ENCODE measurements at places on chromosomes 4 and X. TPM values are rescaled to one million over a fixed set of nuclear protein-coding genes. Genes with fewer than 3 reads are reported as not detected.

VSIG1 gene
- not detected for total RNA-seq

DNA sequence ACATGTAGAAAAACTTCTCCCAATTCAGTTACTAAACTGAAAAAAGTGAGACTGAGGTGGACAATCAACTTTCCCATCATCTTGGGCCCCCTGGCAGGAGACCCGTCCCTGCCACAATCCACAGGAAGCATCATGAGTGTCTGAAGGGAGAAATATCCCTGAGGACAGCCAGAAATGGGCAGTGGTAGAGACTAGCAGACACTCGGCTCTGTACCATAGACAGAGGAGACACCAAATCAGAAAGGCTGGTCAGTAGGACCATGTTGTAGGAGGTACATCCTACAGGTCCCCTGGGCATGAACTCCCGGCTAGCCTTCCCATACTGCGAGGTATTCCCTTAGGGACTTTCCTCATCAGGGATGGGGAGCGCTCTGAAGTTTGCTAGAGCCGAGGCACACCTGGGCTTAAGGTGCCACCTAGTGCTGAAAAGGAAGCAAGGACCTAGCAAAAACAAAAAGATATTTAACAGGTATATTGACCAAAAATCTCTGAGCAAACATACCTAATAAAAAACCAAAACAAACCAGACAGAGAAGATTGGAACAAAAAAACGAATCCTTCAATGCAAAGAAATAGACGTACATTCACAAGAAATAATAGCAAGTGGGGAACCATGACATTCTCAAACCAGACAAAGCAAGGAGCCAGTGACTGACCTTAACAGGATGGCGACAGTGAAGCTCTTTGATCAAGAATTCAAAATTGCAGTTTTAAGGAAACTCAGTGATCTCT is 55.6 kb downstream of the HAUS3 start:
- peaks cover 4% of the 10 kb centered on the region for H3K4me1 ChIP-seq
- H3K4me3 ChIP-seq: no peak overlapping the region
- H3K27me3 ChIP-seq: no peaks in the 10 kb centered on the region
- DNase-seq: peak; percentile 72
- no peak overlapping the region for H3K27ac ChIP-seq

DNA sequence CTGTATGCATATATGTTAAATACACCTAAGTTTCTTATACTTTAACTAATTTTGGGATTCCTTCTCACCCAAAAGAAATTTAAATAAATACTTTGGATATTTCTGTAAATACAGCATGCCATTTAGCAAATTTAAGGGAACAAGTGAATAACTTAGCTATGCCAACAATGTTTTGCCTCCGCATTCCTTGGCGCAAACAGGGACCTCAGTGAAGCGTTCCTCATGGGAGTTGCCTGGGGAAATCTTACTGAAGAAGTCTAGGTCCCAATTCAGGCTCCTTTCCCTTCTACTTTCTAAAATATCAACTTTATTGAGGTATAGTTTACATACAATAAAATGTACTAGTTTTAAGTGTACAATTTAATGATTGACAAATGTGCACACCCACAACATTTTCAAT is 25.0 kb downstream of the COL4A5 start:
- H3K4me3 ChIP-seq: no peak overlapping the region
- H3K27ac ChIP-seq: no peak overlapping the region
- no peaks in the 10 kb centered on the region for H3K36me3 ChIP-seq
- no peaks in the 10 kb centered on the region for H3K27me3 ChIP-seq
- DNase-seq: no peak

DNA sequence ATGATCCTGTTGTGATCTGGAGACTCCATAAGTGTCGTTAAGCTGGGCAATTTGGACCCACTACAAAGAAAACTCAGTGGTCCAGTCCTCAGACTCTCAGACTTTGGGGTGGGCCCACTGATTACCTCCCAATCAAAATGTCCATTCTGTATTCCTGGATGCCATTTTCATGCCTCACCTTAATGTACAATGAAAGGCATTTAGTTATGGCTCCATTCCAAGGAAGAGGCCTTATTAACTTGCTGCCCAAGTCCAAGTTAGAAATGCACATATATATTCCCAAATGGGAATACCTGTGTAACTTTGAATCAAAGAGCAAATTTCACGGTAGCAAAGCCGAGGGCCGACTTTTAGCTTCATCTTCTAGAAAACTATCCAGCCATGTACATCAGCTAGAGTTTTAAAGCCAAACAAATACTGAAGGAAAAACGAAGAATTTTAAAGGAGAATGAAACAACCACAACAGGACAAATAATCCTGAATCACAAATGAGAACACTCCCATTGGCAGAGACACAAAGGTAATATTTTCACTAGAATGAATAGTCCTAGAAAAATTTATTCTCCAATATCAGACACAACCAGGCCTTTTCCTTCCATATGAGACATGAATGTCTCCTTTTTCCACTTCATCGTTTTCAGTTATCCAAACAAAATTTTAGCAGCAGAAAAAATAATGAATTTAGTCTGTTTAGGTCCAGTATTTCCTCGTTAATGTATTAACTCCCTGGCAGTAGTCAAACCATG is 63.7 kb upstream of the HHIP start:
- no peak overlapping the region for H3K4me3 ChIP-seq
- H3K27ac ChIP-seq: no peak overlapping the region
- DNase-seq: no peak

- no peak overlapping the region for H3K27ac ChIP-seq
- no peak overlapping the region for H3K4me3 ChIP-seq
- no peaks in the 10 kb centered on the region for H3K27me3 ChIP-seq
Measured at GRCh38 chr4:43943998-43944397, 504.6 kb downstream of the KCTD8 start.

PARM1 gene
- not detected for total RNA-seq

ESX1 gene
- not detected for total RNA-seq

- H3K4me3 ChIP-seq: no peak overlapping the region
- no peaks in the 10 kb centered on the region for H3K27me3 ChIP-seq
- no peaks in the 10 kb centered on the region for H3K4me1 ChIP-seq
- no peak for DNase-seq
- H3K36me3 ChIP-seq: no peaks in the 10 kb centered on the region
Measured at GRCh38 chr4:17939054-17939453, 82.5 kb downstream of the LCORL start.

DNA sequence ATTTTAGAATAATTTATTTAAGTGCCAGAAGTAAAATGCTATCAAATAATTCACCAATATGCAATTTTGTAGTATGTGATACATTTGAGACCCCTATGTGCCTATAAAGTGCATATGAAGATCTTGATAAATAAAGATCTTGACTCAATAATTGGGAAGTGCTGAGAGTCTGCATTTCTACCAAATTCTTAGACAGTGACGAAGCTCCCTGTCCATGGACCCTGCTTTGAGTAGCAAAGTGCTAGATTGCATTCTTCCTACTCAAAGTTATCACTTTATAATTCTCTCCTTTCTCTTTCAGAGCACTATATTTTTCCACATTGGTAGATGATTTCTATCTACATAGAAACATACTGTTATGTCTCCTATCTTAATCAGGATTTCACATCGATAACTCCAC is 1393.9 kb downstream of the ARAP2 start:
- H3K4me3 ChIP-seq: no peak overlapping the region
- H3K27me3 ChIP-seq: no peaks in the 10 kb centered on the region
- H3K36me3 ChIP-seq: no peaks in the 10 kb centered on the region
- DNase-seq: no peak
- no peaks in the 10 kb centered on the region for H3K4me1 ChIP-seq

SMIM10L2A gene
- total RNA-seq: 1.2 TPM

GRCh38 chr4:96326846-96327245 is 487.0 kb downstream of the PDHA2 start:
- H3K36me3 ChIP-seq: no peaks in the 10 kb centered on the region
- no peak overlapping the region for H3K27ac ChIP-seq
- H3K27me3 ChIP-seq: no peaks in the 10 kb centered on the region
- H3K4me1 ChIP-seq: no peaks in the 10 kb centered on the region
- no peak for DNase-seq

GRCh38 chr4:112793033-112793432 is 156.1 kb downstream of the LARP7 start:
- DNase-seq: no peak
- no peaks in the 10 kb centered on the region for H3K4me1 ChIP-seq
- no peaks in the 10 kb centered on the region for H3K36me3 ChIP-seq
- H3K4me3 ChIP-seq: no peak overlapping the region

DNA sequence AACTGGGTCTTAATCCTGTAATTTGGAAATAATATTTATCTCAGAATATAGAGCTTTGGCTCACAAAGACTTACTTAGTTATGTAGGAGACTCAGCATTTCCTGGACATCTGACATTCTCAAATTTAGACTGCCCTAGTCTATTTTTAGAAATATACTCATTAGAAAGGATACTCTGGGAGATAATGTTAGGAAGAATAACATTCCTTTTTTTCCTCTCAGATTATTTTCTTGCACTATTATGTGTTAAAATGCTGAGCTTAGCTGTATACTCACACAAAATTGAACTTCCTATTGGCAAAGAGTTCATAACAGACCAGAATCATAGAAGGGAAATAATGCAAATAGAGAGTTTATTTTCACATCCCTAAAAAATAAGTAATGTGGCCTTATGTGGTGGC is 1424.9 kb upstream of the PCDH7 start:
- no peak for DNase-seq
- no peaks in the 10 kb centered on the region for H3K36me3 ChIP-seq
- no peak overlapping the region for H3K4me3 ChIP-seq
- H3K4me1 ChIP-seq: no peaks in the 10 kb centered on the region

- H3K4me1 ChIP-seq: peaks cover 38% of the 10 kb centered on the region
- no peaks in the 10 kb centered on the region for H3K36me3 ChIP-seq
- H3K27ac ChIP-seq: peak overlapping the region; percentile 80
- DNase-seq: peak; percentile 81
- H3K27me3 ChIP-seq: no peaks in the 10 kb centered on the region
Measured at GRCh38 chr4:54941994-54942552, 183.3 kb downstream of the KDR start.

DNA sequence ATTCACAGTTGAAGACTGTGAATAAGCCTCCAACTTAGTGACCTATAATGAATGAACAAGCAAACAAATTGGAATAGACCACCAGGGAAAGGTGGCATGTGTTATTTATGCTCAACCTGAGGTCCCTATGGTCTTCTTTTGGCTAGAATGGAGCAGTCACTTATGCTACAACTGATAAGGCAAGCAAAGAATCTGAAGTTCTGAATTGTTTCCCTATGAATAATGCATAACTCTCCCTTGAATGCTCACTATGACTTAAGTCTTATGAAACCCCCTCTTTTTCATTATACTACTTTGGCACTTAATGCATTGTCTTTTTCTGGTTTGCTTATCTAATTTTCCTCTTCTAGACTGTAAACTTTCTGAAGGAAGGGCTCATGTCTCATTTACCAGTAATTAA is 2.6 kb downstream of the GIMD1 start:
- H3K27ac ChIP-seq: no peak overlapping the region
- H3K4me3 ChIP-seq: no peak overlapping the region
- DNase-seq: no peak
- peaks cover 12% of the 10 kb centered on the region for H3K27me3 ChIP-seq
- H3K4me1 ChIP-seq: no peaks in the 10 kb centered on the region
- no peaks in the 10 kb centered on the region for H3K36me3 ChIP-seq

DNA sequence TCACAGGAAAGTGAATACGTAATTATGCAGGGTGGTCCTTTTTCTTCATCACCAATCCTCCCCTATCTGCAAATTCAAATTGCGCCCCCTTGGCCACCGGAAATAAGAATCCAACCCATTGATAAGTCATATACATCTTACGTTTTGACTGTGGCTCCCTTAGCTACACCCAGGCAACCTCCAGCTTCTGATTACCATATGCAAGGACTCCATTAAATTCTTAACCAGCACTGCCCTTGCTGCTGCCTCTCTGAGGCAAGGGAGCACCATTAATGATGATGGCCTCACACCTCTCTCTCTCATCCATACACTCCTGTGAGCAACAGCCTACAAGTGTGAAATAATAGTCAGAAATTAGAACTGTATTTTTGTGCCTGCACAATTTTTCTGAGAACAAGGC is 106.0 kb upstream of the NOCT start:
- peaks cover 13% of the 10 kb centered on the region for H3K27me3 ChIP-seq
- no peak overlapping the region for H3K27ac ChIP-seq
- no peaks in the 10 kb centered on the region for H3K36me3 ChIP-seq
- DNase-seq: no peak

DNA sequence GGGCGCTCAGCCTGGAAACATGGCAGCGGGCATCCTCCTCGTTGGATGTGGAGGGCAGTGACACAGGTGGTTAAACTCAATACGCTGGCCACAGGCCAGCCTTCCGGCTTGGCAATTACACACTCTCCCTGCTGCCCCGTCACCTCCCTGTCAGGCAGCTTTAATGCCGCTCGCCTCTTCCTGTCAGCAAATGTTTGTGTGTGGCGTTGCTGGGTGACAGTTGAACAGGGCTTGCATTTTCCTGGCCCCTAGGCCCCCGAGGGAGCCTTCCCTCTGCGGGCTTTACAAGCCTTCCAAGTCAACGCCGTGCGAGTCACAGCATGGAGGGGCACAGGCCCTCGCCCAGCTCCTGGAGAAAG is 620.0 kb downstream of the BCOR start:
- DNase-seq: peak; percentile 55
- H3K36me3 ChIP-seq: no peaks in the 10 kb centered on the region
- H3K27ac ChIP-seq: no peak overlapping the region
- no peak overlapping the region for H3K4me3 ChIP-seq

GRCh38 chr4:124135409-124135813 is 577.1 kb downstream of the ANKRD50 start:
- H3K4me1 ChIP-seq: no peaks in the 10 kb centered on the region
- H3K36me3 ChIP-seq: no peaks in the 10 kb centered on the region
- no peaks in the 10 kb centered on the region for H3K27me3 ChIP-seq
- DNase-seq: no peak
- H3K27ac ChIP-seq: no peak overlapping the region
- no peak overlapping the region for H3K4me3 ChIP-seq

GRCh38 chrX:19852014-19853005 is 35.1 kb downstream of the SH3KBP1 start:
- DNase-seq: no peak
- no peak overlapping the region for H3K27ac ChIP-seq
- peaks cover 12% of the 10 kb centered on the region for H3K36me3 ChIP-seq
- H3K4me3 ChIP-seq: no peak overlapping the region

F9 gene
- total RNA-seq: not detected

DNA sequence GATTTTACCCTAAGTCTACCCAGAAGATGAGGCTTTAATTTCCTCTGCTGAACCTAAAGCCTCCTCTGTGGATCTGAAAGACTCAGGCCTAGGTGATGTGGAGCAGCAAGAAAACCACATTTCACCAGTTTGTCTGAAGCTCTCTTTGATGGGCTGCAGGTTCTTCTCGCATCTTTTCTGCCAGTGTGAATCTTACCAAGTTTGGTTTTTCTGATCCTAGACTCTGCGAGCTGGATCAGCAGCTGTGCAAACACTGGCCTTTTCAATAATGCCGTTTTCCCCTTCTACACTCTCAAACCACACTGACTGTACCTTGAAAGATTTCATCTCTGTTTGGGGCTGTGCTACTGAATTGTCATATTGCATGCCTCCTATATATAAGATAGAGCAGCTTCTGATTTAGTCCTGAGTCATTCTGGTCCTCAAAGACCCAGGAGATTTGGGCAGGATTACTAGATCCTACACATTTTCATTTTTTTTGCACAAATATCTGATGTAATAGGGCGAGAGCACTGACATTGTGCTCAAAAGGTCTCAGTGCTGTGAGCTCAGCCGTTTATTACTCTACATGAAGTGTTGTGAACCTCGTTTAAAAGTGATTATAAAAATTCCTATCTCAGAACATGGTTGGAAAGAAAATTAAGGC is 133.6 kb upstream of the FAM9C start:
- no peaks in the 10 kb centered on the region for H3K27me3 ChIP-seq
- no peak overlapping the region for H3K27ac ChIP-seq
- H3K4me3 ChIP-seq: no peak overlapping the region
- peaks cover 2% of the 10 kb centered on the region for H3K36me3 ChIP-seq
- H3K4me1 ChIP-seq: peaks cover 4% of the 10 kb centered on the region
- peak; percentile 57 for DNase-seq
